ENCODE measurements at places on chromosomes 11 and 22. TPM values are rescaled to one million over a fixed set of nuclear protein-coding genes. Genes with fewer than 3 reads are reported as not detected.

DNA sequence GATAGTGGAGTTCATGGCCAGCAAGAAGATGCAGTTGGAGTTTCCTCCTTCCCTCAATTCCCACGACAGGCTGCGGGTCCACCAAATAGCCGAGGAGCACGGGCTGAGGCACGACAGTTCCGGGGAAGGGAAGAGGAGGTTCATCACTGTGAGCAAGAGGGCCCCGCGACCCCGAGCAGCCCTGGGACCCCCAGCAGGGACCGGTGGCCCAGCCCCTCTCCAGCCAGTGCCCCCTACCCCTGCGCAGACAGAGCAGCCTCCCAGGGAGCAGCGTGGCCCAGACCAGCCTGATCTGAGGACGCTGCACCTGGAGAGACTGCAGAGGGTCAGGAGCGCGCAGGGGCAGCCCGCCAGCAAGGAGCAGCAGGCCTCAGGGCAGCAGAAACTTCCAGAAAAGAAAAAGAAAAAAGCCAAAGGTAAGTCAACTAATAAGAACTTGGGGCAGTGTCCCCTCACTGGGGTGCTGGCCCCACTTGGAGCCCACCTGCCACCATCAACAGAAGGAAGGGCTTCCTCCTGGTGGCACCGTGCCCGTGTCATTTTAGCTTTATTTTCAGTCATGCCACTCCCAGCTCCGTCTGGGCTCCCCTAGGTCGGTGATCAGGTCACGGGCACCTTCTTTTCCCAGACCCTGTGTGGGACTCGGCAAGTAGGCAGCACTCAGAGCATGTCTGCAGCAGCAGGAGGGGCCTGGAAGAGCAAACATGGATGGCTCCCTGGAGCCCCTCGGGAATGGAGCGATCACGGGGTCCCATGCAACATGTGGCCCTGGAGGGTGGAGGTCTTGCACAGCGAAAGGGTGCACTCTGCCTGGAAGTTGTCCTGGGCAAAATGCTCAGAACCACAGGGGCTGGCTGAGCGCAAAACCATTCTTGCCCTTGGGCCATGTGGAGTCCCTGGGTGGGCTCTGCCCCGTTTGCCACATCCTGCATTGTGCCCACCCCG lies 33.3 kb downstream of the IGHMBP2 start:
- DNase-seq: peak; percentile 49

- no peak for DNase-seq
Observed at GRCh38 chr11:2095542-2095941, 43.6 kb downstream of the IGF2 start.

ABCG4 gene
- 1.1 TPM for polyA plus RNA-seq

CLCF1 gene
- polyA plus RNA-seq: 17.1 TPM

TRIM49 gene
- polyA plus RNA-seq: not detected

CCND1 gene
- polyA plus RNA-seq: 50.5 TPM

OR5F1 gene
- not detected for polyA plus RNA-seq
